ENCODE measurements at places on chromosomes 6 and 20.

DNA sequence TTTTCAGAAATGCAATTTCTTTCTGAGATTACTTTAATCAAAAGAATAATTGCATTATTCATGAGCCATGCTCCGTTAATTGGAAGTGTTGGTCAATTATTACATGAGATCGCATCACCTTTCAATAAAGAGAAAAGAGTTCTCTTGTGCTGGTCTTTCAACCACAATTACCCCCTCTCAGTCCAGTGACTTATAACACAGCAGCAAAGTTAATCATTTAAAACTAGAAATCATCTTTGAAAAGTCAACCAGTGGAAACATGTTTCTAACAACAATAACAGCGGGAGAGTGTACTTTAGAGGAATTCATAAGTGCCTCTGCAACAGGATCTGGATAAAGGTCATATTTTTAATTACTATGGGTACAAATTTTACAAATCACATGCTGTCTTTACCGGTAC is 384.4 kb upstream of the AGPAT4 start:
- DNase-seq, result no peak

DNA sequence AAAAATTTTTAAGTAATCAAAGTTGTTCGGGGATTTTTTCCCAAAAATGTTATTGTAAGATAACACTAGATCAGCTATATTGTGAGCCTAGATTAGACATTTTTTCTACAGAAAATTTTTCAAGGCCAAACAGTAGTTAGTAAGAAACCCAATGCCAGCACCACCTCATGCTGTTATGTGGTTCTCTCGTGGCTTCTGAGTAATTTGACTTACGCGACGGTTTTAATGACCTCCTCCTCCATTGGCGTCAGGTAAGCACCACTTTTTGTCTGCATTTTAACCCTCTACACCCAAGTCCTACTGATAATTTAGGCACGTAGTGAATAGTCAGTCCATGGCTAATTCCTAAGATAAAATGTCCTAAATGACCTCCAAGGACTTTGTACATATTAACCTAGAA is 9.7 kb downstream of the RPS6KA2 start:
- no peak for DNase-seq

GRCh38 chr6:151110576-151110905 is 129.2 kb upstream of the AKAP12 start:
- no peak for DNase-seq

- DNase-seq, result no peak
Observed at GRCh38 chr6:136085370-136086115, 164.6 kb downstream of the MTFR2 start.

DNA sequence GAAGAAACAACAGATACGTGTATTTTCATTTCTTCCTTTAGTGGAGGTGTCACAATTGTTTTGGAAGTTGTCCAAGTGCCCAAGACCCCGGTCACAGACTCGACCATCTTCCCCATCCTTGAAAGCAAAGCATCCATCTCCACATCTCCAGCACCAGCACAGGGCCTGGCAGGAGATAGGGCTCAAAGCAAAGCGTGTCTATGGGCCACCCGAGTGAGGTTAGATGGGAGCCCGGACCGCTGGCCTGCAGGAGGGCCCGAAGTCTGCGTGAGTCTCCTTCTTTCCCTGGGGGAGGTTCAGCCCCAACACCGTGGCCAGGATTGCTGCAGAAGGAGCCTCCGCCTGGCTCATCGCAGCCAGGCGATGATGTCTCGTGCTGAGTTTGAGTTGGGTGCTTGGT is 83.5 kb upstream of the SULF2 start:
- DNase-seq, result no peak

DNA sequence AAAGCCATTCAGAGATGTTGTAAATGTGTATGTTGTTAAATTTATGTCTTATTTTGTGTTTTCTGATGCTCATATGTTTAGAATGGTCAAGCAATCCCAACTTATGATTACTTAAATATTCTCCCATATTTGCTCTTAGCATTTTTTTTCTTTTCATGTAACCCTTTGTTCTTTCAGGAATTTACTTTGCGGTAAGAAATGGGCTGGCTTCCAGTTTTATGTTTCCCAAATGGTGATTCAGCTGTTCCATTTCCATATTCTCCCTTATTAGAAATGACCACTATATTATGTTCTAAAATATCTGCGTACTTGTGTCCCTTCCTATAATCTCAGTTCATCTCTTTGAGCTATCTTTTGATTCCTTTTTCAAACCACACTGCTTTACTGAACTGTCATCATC is 113.7 kb downstream of the CDH26 start:
- DNase-seq, result no peak

GRCh38 chr6:21981235-21981833 is 315.5 kb downstream of the PRL start:
- DNase-seq, result no peak

GRCh38 chr6:44800171-44800783 is 412.8 kb downstream of the CDC5L start:
- peak; percentile 34 for DNase-seq

- DNase-seq, result peak; percentile 81
Observed at GRCh38 chr20:58112017-58112781, 116.3 kb downstream of the ANKRD60 start.

DNA sequence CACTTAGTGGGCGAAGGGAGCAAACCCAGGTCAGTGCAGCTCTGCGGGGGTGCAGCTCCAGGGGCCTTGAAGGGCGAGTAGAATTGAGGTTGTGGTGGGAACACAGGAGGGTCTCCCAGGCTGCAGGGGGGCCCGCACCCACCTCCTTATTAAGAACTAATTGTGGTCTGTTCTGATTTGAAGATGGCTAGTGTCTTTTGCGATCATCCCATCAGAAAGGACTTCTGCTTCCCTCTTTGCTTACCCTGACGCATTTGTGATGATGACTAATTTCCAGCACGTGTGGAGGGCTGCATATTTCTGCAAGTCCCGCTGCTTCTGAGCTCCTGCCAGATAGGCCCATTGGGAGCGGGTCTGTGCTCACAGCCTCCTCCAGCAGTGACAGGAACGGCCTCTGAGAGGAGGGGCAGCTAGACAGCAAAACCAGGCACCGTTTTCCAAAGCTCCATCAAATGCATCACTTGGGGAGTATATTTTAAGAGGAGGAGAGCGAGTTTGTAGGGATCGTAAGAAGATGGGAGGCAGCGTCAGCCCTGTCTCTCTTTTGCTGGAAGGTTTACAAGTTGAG is 268.9 kb downstream of the CDH4 start:
- peak; percentile 28 for DNase-seq

DNA sequence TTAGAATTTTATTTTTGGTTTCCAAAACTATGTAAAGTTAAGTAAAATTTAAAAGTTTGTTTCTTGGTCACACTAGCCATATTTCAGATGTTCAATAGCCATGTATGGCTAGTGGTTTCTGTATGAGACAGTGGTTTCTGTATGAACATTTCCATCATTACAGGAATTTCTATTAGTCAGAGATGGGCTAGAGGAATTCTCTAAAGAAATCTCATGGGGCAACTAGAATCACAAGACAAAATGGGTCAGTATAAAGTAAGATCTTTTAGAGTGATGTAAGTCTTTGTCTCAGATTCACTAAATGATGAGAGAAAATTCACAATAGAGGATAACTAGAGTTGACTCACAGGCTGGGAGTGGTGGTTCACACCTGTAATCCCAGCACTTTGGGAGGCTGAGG is 149.0 kb downstream of the FUT9 start:
- DNase-seq, result no peak

DNA sequence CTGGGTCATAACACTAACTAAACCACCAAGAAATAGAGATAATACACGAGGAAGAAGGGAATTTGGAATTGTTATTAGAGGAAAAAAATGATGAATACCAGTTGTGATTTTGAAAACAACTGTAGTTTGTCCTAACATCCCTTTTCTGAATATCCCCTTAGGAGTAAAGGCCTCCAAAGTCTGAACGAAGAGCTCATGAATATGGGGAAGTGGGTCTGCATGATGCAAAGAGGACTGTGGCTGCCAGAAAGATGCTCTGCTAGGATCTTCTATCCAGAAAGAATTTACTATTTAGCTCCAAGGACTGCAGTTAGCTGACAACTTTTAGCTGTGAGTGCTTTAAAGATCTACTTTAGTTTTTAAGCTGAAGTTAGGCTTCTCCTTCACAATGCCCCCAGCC is 308.8 kb upstream of the HS3ST5 start:
- no peak for DNase-seq

- DNase-seq, result no peak
Observed at GRCh38 chr6:48743738-48744137, 632.7 kb upstream of the PTCHD4 start.

DNA sequence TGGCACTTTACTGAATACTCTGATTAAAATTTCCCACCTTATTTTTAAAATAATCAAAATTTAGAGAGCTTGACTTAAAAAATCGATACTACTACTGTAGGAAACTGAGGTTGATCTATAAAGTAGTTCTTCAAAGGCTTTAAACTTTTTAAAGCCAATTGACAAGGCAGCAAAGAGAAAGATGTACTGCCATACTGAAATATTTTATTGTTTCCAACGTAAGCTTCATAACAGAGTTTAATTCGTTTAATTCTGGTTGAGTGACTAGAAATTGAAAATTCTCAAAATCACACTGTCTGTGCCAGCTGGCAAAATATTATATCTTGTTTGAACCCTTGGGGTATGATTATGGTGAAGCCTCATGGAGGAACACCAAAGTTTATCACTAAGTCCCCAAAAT is 207.6 kb downstream of the UNC5CL start:
- no peak for DNase-seq

- DNase-seq, result no peak
Observed at GRCh38 chr6:36252005-36252404, 17.9 kb upstream of the PNPLA1 start.

DNA sequence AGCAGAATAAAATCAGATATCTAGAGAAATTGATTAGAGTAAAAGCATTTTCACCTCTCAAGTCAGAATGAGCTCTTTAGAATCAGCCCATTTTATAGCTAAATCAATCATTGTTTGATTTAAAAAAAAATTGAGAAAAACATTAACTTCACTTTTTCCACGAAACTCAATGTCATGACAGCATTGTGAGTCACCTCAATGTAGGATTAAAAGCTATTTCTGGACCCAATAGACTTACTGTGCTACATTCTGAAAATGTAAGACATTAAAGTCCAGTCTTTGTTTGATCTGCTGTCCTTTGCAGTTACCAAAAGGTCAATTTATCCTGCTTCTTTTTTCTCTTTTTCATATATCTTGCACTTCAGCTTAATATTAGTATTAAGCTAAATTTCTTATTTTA is 519.4 kb upstream of the ZNF337 start:
- no peak for DNase-seq

GRCh38 chr6:170265655-170266054 is 25.2 kb downstream of the DLL1 start:
- DNase-seq, result no peak

- no peak for DNase-seq
Observed at GRCh38 chr20:17646961-17647301, 35.1 kb downstream of the RRBP1 start.
